HFFc6 (cell line): ENCODE measurements at places on chromosomes 6 and 20. TPM values are rescaled to one million over a fixed set of nuclear protein-coding genes. Genes with fewer than 3 reads are reported as not detected.

Gene C6orf15
- total RNA-seq = not detected in 3 replicates

Gene CALHM6
- total RNA-seq = 0.43 to 1.3 TPM (median 0.77 TPM) in 3 replicates

DNA sequence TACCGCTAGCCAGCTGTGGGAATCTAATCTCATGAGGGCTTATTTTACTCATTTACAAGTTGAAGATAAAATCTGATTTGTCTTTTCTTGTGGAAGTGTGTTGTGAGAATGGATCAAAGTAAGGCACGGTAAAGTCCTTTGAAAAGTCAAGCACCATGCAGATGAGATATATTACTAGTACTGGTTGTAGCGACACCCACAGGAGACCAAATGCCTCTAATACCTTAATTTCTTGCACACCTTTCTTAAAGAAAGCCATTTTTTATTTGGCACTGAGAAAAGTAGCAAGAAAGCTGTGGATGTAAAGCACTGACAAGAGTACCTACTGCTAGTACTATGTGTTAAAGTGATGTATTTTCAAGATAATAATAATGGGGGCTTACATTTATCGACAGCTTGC is 191.0 kb upstream of the MMS22L start:
- no peak overlapping the region for H3K4me3 ChIP-seq
- no peak overlapping the region for H3K27ac ChIP-seq
- no peaks in the 10 kb centered on the region for H3K36me3 ChIP-seq

DNA sequence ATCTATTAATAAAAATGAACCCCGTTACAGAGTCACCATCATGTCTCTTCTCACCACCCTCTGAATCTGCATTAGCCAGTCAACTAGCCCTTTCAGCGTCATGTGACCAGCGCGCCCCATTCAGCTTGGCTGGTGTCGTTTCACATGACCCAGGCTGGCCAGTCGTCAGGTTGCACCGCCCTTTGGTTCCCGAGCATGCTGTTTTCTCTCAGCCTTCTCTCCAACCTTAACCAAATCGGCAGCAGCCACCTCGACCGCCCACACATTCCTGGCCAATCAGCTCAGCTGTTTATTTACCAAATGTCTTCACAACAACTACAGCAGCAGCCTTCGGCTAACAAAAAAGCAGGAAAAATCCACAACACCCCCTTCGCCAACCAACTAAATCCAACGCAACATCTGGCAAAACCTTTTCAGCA is 5.6 kb downstream of the SRSF3 start:
- H3K4me3 ChIP-seq = peak overlapping the region; percentile 96
- peaks cover 79% of the 10 kb centered on the region for H3K36me3 ChIP-seq
- peaks cover 10% of the 10 kb centered on the region for H3K27me3 ChIP-seq
- H3K27ac ChIP-seq = peak overlapping the region; percentile 69
- H3K4me1 ChIP-seq = peaks cover 77% of the 10 kb centered on the region
- peak; percentile 36 for DNase-seq

Gene TRIM40
- not detected in 3 replicates for total RNA-seq

- DNase-seq = no peak
- no peaks in the 10 kb centered on the region for H3K4me1 ChIP-seq
- no peak overlapping the region for H3K4me3 ChIP-seq
- H3K36me3 ChIP-seq = no peaks in the 10 kb centered on the region
- peaks cover 3% of the 10 kb centered on the region; the same call in 1 of the 2 replicates for H3K27me3 ChIP-seq
- H3K27ac ChIP-seq = no peak overlapping the region
These were observed 68.2 kb upstream of the AGPAT4 start for GRCh38 chr6:161342039-161342438.

Gene SRMS
- not detected in 3 replicates for total RNA-seq

DNA sequence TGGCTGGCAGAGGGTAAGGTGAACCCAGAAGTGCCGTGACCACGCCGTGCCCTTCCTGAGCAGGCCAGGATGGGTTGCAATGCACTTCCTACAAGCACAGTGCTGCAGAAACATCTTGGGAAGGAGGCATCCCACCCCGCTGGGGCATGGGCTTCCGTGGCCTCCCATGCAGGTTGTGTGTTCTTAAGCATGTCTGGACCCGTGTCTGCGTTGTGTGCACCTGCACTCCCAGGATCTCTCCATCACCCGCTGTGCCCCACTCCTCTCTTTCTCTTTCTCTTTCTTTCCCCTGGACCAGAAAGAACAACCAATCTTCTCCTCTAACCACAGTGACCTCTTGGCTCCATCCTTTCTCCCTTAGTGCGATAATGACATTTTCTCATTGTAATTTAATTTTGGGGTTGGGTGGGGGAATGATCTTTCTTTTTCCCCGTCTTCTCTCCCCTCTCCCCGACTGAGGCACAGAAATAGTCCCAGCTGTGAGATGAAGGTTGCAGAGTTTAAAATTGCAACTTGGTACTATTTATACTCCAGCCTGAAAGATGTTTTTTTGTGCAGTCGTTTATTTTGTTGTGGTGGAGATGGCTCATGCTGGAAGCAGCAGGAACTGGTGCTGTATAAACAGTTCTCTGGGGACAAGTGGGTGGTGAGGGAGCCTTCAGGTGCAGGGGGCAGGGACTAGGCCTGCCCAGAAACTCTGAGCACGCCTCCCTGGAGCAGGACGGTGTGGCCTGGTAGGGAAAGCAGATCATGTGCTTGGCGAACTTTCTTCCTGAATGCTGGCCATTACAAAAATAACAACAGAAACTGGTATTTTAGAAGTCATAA is 20.5 kb downstream of the BCAS4 start:
- H3K4me3 ChIP-seq = peak overlapping the region; percentile 80
- H3K27me3 ChIP-seq = no peaks in the 10 kb centered on the region; the same call in 1 of the 2 replicates
- peak overlapping the region; percentile 85 for H3K27ac ChIP-seq
- DNase-seq = peak; percentile 74
- peaks cover 18% of the 10 kb centered on the region for H3K36me3 ChIP-seq
- H3K4me1 ChIP-seq = peaks cover 47% of the 10 kb centered on the region

DNA sequence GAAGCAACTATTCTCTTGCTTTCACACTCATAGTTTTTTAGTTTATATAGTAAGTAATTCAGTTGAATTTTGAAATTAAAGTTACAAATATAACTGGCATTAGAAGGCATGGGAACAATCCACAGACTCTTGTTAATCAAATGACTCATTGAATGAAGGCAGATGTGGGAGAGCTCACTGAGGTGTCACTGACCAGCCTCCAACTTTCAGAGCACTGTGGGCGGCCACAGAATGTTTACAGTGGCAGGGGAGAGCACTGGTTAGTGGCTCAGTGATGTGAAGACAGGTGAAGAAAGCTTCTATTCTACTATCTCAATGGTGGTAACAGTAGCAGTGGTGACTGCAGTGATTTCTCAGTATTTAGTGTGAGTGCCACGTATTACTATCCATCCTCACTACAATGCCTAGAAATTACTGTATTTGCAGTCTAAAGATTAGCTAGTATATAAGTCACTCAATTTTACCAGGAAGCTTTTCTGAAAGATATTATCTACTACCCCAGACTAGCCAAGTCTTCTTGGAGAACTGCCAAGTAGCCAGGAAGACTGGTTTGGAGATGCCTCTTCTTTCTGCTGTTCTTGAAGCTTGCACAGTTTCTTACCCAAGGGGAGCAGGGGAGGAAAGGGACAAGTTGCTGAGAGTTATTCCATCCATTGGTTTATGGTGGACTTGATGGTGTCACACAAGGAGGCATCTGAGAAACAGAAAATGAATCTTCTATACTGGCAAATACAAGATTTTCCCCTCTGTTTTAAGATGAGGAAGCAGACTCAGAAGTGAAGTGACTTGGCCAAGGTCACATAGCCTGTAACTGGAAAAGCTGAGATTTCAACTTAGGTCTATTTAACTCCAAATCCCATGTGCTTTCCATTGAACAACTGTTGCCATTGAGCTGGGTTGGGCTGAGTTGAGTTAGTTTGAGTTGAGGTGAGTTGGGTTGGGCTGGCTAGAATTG is 231.2 kb downstream of the ANKRD60 start:
- H3K27ac ChIP-seq = peak overlapping the region; percentile 56
- no peak overlapping the region for H3K4me3 ChIP-seq
- peaks cover 6% of the 10 kb centered on the region for H3K27me3 ChIP-seq
- DNase-seq = peak; percentile 64
- no peaks in the 10 kb centered on the region for H3K36me3 ChIP-seq

- peaks cover 18% of the 10 kb centered on the region for H3K4me1 ChIP-seq
- DNase-seq = no peak
- no peak overlapping the region for H3K27ac ChIP-seq
- H3K27me3 ChIP-seq = no peaks in the 10 kb centered on the region
These were observed 22.8 kb upstream of the RAB22A start for GRCh38 chr20:58286729-58287128.

DNA sequence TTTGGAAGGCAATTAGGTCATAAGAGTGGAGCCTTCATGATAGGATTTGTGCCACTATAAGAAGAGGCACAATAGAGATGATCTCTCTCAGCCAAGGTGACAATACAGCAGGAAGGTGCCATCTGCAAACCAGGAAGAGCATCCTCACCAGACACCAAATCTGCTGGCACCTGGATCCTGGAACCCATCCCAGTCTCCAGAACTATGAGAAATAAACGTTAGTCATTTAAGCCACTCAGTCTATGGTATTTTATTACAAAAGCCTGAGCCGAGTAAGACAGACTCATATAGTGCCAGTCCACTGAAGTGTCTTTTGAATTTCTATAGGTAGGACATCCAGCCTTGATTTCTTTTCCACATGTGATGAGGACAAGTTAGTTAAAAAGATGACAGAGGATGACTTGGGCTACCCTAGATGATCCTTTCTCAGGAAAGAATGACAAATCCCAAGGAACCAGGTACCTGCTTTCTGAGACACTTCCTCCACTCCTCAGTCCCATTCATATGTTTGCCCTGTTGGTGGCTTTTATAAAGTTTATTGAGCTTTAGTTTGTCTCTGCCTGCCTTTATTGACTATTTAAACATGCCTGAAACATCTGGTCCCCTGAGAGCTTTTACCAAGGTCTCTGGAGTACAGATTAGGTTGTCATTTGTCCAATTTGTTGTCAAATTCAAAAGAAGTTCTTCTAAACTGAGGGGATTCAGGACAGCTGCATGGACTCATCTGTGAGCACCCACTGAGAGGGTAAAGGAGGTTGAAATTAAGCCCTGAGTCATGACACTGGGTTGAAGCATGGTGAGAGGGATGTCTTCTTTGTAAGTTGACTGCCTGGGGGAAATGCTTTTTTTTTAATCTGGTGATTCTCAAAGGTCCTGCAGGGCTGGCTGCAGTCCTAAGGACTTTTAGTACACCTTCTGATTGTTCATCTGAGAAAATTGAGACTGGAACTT is 165.0 kb upstream of the PLCB4 start:
- no peaks in the 10 kb centered on the region for H3K27me3 ChIP-seq
- peak overlapping the region; percentile 61 for H3K27ac ChIP-seq
- H3K4me3 ChIP-seq = no peak overlapping the region
- DNase-seq = peak; percentile 25
- no peaks in the 10 kb centered on the region for H3K36me3 ChIP-seq

Gene TSBP1
- not detected in 3 replicates for total RNA-seq
